H7 (cell line): ENCODE measurements at places on chromosomes 5 and 9. TPM values are rescaled to one million over a fixed set of nuclear protein-coding genes. Genes with fewer than 3 reads are reported as not detected.

DNA sequence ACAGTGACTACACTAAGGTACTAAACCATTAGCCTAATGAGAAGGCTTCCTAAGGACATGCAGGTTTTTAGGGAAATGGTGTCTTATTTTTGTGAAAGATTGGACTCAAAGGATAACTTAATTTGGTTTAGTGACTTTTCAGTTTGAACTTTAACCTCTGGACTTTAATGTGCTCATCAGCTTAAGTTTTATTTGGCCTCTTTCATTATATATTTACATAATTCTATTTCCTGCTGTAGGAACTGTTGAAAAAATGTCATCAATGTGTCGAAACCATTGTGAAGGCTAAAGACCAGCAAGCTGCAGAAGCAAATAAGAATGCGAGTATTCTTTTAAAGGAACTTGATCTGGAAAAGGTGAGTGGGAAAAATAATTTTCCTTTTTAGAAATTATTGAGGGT lies 34.3 kb upstream of the EIF4EBP3 start:
- DNase-seq, result no peak

- DNase-seq, result peak; percentile 66
Measured at GRCh38 chr5:65722575-65723403, 784 bp downstream of the NLN start.

GRCh38 chr5:132293066-132293991 lies 865 bp upstream of the SLC22A4 start:
- peak; percentile 93 for DNase-seq

The ZNF483 gene
- total RNA-seq, result 50.3 and 62.9 TPM in 2 replicates

DNA sequence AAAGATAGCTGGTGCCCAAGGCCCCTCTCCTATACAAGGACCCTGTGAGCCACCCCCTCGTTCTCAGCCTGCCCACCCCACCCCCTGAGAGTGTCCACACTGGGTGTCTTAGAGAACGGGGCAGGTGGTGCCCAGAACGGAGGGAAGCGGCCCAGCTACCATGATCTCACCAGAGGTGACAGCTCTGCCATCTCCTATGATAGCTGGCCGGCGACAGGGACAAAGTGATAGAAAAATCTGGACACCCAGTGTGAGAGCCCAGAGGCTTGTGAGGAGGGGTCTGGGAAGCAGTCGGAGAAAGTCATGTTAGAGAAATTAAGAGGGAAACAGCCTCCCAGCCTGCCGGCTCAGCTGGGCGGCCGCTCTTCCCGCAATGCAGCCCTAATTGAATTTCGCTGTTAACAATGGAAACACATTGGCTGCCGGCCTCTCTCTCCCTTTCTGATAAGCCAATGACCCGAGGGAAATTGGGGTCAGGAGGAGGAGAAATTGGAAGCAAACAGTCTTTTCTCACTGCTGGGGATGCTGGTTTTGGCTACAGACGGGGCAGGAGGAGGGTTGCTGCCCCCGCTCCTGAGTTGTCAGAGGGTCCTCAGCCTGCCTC lies 32.3 kb downstream of the HK3 start:
- DNase-seq, result peak; percentile 86

The ECSCR gene
- total RNA-seq, result 4.6 and 6.4 TPM in 2 replicates

The BHMT2 gene
- total RNA-seq, result not detected in 2 replicates

- DNase-seq, result no peak
Measured at GRCh38 chr5:125011419-125011818, 265.0 kb upstream of the ZNF608 start.

The APC gene
- 22.2 and 25.5 TPM in 2 replicates for total RNA-seq

GRCh38 chr5:138978080-138978479 lies 102.9 kb upstream of the LRRTM2 start:
- DNase-seq, result no peak

- DNase-seq, result no peak
Measured at GRCh38 chr9:81886665-81887064, 41.6 kb upstream of the SPATA31D4 start.

DNA sequence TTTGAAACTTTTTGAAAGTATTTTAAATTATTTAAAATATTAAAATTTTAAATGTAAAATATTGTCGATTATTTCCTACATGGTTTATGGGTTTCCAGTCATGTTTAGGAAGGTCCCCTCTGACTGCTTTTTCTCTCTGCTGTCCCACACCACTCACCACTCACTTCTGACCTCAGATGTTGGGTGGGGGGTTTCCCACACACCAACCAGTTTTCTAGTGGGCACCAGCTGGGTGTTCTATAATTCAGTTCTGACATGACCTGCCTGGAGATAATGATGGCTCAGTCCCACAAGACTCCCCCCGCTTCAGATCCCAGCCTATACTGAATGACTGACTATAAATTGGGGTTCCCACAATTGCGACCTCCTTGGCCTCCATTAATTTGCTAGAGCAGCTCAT lies 310.4 kb downstream of the GADD45G start:
- DNase-seq, result no peak

- no peak for DNase-seq
Measured at GRCh38 chr9:7984203-7984602, 184.6 kb upstream of the DMAC1 start.

DNA sequence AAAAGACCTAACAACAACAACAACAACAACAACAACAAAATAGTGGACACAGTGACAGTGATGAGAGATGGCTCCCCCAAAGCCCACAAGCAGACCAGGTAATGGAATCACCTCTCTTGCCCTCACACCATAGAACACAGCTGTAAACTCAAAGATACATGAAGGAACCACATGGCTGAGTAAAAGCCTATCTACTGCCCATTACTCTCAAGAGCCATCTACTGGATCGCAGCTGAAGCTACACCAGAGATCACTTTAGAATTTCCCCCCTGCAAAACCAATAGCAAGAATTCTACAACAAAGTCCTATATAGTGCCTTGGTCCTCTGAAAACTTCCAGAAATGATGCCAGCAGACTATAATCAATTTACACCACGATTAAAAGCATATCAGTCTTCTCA lies 1537.6 kb upstream of the CDH9 start:
- peak; percentile 10 for DNase-seq

The GRIN3A gene
- 0.04 TPM in 1 of 2 replicates, not detected in the other for total RNA-seq

DNA sequence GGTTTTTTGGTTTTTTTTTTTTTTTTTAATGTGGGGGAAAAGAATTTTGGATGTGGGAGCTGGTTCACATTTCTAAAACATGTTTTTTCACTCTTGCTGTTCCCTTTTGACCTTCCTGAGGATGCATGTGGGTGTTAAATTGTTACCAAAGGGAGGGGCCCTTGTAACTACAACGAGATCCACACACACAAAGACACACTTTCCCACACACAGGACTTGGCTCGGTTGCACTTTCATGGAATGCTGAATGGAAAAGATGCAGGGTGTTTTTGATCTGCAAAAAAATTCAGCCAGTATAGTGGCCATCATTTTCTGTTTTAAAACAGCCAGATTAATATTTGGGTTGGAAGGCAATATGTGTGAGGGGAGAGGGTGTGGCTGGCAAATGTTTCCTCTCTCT lies 576.9 kb downstream of the EBF1 start:
- no peak for DNase-seq

The DOCK2 gene
- total RNA-seq, result 2.6 and 3.3 TPM in 2 replicates

GRCh38 chr5:128236334-128236733 lies 152.8 kb downstream of the SLC12A2 start:
- DNase-seq, result no peak

- DNase-seq, result no peak
Measured at GRCh38 chr9:33137781-33138264, 29.3 kb downstream of the B4GALT1 start.

- DNase-seq, result no peak
Measured at GRCh38 chr9:27519466-27520465, 4.3 kb upstream of the IFNK start.

The FOXD4L4 gene
- not detected in 2 replicates for total RNA-seq

The NR6A1 gene
- total RNA-seq, result 91.1 and 97.7 TPM in 2 replicates

GRCh38 chr5:39131210-39132127 lies 57.3 kb upstream of the RICTOR start:
- no peak for DNase-seq

The PCDHA1 gene
- total RNA-seq, result not detected in 2 replicates

- no peak for DNase-seq
Measured at GRCh38 chr9:130180516-130180915, 8.3 kb downstream of the NCS1 start.

- DNase-seq, result no peak
Measured at GRCh38 chr5:15737871-15738664, 238.1 kb downstream of the FBXL7 start.

- DNase-seq, result no peak
Measured at GRCh38 chr5:89421035-89421434, 538.1 kb upstream of the MEF2C start.

GRCh38 chr5:127311781-127312525 lies 21.4 kb downstream of the MEGF10 start:
- DNase-seq, result no peak

The RALGPS1 gene
- 6.4 and 8.8 TPM in 2 replicates for total RNA-seq

DNA sequence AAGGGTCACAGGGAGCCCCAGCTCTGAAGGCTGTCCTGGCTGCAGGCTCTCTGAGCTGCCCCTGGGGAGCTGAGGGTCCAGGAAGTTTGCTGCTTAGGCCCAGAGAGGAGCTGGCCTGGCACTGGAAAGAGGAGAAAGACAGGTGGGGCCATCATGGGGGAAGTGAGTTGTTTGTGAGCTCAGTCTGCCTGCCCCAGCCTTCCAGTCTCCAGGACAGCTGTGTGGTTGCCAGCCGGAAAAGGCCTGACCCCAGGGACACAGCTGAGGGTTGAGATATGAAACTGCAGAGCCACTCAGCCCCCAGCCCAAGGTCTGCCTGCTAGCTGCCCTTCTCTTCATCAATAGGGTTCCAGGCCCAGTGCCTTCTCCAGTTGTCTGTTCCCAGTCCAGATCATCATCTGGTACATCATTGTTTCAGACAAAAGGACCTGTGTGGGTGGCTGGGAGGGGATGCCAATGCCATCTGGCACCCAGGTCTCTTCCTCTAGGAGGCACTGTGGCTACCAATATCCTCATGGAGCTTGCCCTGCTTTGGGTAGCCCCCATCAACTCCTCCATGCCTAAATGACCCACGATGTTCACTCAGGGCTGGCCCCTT lies 4.3 kb upstream of the DDX41 start:
- DNase-seq, result no peak

- peak; percentile 81 for DNase-seq
Measured at GRCh38 chr5:38845526-38846378, at the start of gene OSMR. Gene OSMR (plus strand): TSS chr5:38846012. CDS start chr5:38869045, 23,033 bp downstream.

- no peak for DNase-seq
Measured at GRCh38 chr9:128006332-128006996, 25.7 kb upstream of the EEIG1 start.

GRCh38 chr9:84670138-84671041 lies 861 bp downstream of the NTRK2 start:
- DNase-seq, result peak; percentile 87

GRCh38 chr5:36666274-36666673 lies 59.9 kb downstream of the SLC1A3 start:
- DNase-seq, result no peak

The PCDHGC4 gene
- total RNA-seq, result 9.9 and 12.5 TPM in 2 replicates

GRCh38 chr9:107637421-107638420 lies 148.2 kb upstream of the KLF4 start:
- DNase-seq, result peak; percentile 91

GRCh38 chr5:31898036-31898632 lies 259.2 kb downstream of the PDZD2 start:
- no peak for DNase-seq

- DNase-seq, result no peak
Measured at GRCh38 chr5:94445726-94446125, 172.7 kb downstream of the KIAA0825 start.

The CATSPER3 gene
- total RNA-seq, result 0.07 TPM in 1 of 2 replicates, not detected in the other

DNA sequence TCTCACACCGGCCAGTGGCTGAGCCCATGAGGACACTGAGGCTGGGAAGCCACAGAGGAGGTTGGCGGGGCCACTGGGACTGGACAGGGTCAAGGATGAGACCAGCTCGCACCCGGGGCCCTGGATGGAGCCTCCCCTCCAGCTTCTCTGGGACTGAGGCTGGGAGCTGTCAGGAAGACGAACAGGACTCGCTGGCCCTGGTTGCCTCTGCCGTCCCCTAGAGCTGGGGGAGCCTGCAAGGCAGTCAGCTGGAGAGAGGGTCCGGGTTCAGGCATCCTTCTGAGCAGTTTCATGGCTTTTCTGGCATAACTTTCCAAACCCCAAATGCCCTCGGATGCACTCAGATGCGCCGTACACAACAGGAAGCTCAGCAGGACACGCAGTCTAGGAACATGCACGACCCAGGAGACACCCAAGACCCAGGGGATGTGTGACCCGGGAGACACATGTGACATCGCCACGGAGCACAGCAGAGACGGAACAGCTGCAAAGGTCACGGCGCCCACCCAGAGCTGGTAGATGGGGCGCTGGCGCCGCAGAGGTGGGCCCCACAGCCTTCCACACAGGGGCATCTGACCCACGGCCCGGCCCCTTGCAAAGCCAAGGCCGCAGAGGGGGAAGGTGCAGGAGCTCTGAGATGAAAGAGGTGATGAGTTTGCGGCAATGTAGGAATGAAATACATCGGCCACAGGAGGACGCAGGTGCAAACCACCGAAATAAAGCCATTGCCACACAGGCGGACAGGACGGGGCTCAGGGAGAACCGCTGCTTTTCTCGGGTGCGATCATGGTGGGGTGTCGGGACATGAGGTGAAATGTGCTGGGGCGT lies 17.1 kb downstream of the TPPP start:
- peak; percentile 74 for DNase-seq

DNA sequence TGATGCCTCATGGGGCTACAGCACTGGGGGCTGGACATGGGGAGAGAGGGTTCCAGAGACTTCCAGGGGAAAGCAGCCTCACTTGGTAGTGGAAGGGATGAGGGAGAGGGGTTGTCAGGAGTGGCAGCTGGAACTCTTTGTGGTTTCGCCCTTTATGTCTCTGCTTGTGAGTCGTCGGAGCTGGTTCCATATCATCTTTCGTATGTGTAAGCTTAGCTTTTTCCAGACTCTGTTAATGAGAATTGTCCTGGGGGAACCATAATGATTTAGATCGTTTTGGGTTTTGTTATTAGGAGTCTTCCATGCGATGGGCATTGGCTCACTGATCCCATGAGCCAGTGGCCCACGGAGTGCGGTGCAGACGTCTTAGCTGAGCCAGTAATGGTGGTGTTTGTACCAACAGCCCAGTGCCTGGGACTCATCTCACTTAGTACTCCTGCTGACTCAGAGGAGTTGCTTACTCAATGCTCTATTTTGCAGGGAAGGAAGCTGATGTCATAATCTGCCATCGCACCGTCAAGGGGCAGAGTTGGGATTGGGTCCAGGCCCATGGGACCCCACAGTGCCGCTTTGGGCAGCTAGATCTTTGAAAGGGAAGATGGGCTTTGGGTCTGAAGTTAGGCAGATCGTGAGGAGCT lies 48.5 kb downstream of the NEK6 start:
- DNase-seq, result no peak

DNA sequence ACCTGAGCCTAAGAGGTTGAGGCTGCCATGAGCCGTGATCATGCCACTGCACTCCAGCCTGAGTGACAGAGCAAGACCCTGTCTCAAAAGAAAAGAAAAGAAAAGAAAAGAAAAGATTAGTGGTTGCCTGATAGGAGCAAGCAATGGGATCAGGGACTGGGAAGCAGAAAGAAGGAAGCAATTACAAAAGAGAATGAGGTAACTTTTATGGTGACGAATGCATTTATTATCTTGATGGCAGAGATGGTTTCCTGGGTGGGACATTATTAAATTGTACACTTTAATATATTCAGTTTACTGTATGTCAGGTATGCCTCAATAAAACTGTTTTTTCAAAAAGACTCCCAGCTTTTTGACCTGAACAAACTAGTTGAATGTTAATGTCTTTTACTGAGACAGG lies 7.5 kb upstream of the PFDN1 start:
- no peak for DNase-seq

The LRRC70 gene
- total RNA-seq, result 0.55 and 1.7 TPM in 2 replicates
